ENCODE measurements at places on chromosomes 5 and 9.

DNA sequence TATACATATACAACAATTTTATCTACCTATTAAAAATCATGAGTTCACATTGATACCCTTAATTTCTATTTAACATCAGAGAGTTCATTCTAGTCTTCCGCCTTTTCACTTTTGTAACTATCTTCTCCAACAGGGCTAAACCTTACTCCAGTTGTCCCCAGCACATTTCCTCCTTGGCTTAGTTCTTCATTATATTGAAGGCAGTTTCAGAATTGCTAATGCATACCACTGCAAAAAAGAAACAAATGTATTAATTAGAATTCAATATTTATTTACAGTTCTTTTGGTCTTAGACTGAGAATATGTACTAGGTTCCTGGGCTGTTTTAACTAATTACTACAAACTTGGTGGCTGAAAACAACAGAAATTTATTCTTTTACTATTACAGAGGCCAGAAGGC, 132.5 kb downstream of the WDR70 start:
- no peak for DNase-seq

- DNase-seq, result no peak
These were observed 147.2 kb upstream of the LHFPL2 start for GRCh38 chr5:78795757-78796156.

DNA sequence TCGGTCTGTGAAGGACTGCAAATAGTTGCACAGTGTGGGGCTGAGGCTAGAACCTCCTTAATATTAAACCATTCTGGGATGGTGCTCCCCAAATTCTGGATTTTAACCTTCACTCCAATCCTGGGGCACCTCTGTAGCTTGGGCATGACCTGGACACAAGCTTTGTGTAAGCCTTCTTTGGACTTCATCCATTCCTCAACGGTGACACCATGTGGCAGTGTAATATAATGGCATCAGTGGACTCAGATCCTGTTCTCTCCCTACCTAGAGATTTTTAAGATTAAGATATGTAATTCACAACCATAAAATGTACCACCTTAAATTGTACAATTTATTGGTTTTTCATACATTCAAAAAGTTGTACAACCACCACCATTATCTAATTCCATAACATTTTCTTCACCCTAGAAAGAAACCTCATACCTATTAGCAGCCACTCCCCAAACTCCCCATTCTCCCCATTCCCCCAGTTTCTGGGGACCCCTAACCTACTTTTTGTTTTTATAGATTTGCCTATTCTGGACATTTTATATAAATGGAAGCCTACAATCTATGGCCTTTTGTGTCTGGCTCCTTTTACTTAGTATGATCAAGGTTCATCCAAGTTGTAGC, 4.8 kb upstream of the PLGRKT start:
- peak; percentile 34 for DNase-seq

GRCh38 chr9:34862836-34863235, 95.2 kb upstream of the PHF24 start:
- DNase-seq, result no peak

DNA sequence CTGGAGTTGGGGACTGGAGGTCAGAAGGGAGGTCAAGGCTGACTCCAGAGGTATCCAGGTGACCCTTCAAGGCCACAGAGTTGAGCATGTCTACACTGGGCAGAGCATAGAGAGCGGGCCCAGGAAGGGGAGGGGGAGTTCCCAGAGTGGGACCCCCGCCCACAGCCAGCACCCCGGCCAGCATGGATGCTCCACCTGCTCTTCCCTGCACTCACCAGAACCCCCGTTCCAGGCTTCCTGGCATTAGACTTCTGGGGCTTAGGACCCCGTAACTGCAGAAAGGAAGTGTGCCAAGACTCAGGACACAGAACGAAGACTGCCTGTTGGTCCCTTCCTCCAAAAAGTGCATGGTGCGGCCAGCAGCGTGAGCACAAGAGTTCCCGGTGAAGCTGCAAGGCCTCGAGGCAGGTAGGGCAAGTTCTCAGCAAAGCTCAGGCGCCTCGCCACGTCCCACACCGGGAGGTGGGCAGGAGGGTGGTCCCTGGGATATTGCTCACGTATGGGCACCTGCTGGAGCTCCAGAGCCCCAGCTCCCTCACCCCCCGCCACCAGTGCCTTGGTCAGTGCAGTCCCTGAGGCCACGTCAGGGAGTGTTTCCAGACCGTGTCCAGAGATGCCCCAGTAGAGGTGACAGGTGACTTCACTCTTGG, 13.8 kb downstream of the ABO start:
- DNase-seq, result no peak

GRCh38 chr5:52674815-52675545, 112.7 kb upstream of the ITGA1 start:
- peak; percentile 11 for DNase-seq

DNA sequence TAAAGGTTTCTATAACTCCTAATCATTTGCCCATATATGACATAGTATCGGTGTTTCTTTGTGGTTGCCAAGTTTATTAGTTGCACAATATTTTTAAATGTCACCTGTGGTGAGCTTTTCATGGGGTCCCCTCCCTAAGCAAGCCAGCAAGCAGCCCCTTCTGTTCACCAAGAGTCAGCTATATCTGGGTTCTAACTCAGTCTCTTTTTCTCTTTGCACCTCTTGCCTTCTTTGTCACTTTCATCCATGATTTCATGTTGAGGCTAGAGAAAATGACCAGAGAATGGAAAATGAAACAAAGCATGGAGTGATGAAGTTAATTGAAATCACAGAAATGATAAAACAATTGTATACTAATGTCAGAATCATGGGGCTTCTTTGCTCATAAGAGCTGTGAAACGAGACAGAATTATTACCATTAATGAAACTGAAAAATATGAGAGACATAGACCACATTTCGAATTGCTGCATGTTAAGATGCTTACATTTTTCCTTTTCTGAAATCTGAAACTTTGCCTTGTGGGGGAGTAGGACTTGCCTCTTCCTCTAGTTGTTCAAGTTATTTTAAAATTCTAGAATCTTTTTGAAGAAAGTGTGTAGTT, 75.7 kb downstream of the CAMK4 start:
- no peak for DNase-seq

DNA sequence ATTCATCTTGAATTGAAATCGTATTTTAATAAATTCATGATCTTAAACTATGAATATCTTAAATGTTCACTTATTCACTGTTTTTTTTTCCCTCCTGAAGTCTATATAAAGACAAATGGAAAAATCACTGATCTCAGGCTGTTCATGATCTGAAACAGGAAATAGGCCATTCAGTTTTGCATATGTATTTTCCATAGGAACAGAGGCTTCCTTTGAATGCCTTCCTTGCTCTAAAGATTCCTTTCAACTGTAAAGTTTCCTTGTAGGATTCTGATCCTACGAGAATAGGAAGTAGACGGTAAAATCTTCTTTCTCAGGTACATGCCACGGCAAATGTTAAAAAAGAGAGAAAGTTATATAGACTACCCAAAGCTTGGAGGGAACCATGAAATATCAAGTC, 194.4 kb upstream of the PPP1R2B start:
- DNase-seq, result no peak

- DNase-seq, result peak; percentile 26
These were observed 77.7 kb upstream of the ADAMTSL1 start for GRCh38 chr9:18396102-18396728.

DNA sequence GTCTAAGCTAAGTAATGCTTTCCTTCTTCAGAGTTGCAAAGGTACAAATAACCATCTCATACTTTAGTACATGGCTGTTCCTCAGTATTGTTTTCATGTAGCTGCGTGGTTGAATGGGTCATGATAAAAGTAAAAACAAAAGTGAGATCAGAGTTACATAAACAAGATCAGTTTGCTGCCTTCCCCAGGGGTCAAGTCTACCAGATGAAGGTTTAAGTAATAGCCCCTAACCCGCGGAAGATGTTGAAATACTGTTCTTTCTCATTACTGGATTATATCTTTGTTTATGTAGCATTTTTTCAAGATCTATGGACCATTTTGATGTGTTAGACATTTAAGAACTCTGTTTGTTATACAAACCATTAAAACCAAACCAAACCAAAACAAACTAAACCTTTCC, 34.1 kb upstream of the ARRDC3 start:
- no peak for DNase-seq

GRCh38 chr9:133106511-133107244, 14.4 kb downstream of the RALGDS start:
- DNase-seq, result no peak
